DMS53 (cell line): ENCODE measurements at places on chromosomes 13 and 19.

GRCh38 chr13:41060724-41061074 is 610 bp upstream of the WBP4 start:
- DNase-seq: peak; percentile 86

DNA sequence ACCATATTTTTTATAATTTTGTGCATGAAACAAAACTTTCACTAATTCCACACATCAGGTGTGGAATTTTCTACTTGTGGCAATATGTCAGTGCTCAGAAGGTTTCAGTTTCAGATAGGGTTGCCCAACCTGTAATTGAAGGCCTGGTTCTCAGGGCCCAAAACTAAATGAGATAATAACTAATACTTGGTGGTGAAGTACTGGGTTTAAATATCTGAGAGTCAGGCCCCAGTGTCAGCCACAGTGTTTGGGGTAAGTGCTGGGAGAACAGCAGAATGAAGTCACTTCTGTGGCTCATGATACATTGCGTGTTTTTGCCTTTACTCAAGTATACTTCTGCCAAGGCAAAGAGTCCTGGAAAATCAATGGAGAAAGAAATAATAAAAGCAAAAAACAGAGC is 5.6 kb downstream of the SAFB start:
- DNase-seq: no peak

- no peak for DNase-seq
These were observed 215.3 kb downstream of the KLF5 start for GRCh38 chr13:73274147-73274546.

DNA sequence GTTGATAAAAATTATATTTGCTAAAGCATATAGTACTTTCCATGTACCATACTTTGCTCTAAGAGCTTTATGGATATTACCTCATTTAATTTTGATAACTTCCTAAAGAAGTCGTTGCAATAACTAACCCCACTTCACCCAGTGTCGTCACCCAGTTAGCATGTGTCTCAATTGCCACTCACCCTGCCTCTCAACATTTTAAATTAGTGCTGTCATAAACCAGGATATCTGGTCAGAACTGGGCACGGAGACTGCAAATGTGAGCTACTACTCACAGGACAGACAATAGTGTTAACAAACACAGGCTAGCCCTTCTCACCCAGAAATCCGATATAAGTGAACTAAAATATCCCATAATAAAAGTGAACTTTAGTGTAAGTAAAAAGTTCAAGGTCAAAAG is 430.6 kb downstream of the KLF12 start:
- DNase-seq: no peak

GRCh38 chr13:107866941-107867623 is 348.3 kb downstream of the LIG4 start:
- peak; percentile 51 for DNase-seq
